T-helper 17 cell (primary cell): ENCODE measurements at places on chromosomes 4 and X.

- H3K4me3 ChIP-seq = no peak overlapping the region
- peaks cover 7% of the 10 kb centered on the region for H3K27me3 ChIP-seq
- H3K36me3 ChIP-seq = no peaks in the 10 kb centered on the region
- H3K27ac ChIP-seq = no peak overlapping the region
Observed at GRCh38 chrX:153327561-153327960, 6.0 kb upstream of the PNMA6F start.

GRCh38 chrX:115892787-115893671 lies 277.5 kb upstream of the AGTR2 start:
- no peaks in the 10 kb centered on the region for H3K4me1 ChIP-seq
- DNase-seq = no peak
- H3K27ac ChIP-seq = no peak overlapping the region
- no peak overlapping the region for H3K4me3 ChIP-seq
- no peaks in the 10 kb centered on the region for H3K27me3 ChIP-seq

DNA sequence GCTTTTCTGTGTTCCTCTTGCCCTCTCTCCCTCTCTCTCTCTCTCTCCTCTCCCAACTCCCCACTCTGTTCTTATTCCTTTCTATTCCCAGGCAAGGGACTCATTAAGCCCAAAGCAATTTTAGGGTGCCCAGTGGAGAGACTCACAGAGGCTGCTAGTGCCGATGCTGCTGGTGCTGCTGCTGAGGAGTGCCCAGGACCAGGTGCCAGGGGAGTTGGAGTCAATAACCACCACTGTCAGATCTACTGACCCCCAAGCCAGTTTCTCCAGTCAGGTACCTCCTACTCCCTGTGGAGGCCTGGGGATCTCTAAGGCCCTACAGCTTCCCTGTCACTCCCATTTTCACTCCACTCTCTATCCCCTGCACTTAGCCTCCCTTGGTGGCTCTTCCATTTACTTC lies 54.2 kb upstream of the LAS1L start:
- no peaks in the 10 kb centered on the region for H3K27me3 ChIP-seq
- no peak for DNase-seq
- H3K4me3 ChIP-seq = no peak overlapping the region
- peaks cover 2% of the 10 kb centered on the region for H3K4me1 ChIP-seq

DNA sequence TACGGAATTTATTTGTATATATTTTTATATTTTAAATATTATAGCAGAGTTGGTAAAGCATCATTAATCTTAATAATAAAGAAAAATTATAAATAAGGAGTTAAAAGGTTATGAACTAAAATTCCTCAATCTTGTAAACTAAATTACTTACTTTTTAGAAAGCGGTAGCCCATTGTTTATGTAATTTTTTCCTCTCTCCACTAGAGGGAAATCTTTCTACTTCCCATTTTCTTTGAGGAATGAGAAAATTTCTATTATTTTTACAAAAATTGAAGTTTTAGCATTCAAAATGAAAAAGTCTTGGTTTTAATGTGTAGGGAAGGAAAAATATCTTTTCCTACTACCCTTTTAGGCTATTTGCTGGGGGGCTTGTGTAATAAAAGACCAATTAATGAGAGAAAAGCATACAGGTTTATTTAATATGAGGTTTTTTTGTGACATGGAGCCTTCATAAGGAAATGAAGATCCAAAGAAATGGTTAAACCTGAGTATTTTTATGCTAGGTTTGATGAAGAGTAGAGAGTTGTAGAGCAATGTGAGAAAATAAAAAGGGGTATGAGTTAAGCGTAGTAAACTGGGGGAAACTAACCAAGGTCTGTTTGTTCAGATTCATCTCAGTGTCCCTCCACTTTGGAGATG lies 68.7 kb upstream of the ADAD1 start:
- DNase-seq = no peak
- peaks cover 3% of the 10 kb centered on the region for H3K36me3 ChIP-seq
- H3K4me1 ChIP-seq = peaks cover 3% of the 10 kb centered on the region
- H3K27me3 ChIP-seq = no peaks in the 10 kb centered on the region
- no peak overlapping the region for H3K4me3 ChIP-seq
